ENCODE measurements at places on chromosomes 7 and 10.

- DNase-seq: no peak
These were observed 25.3 kb upstream of the SNX13 start for GRCh38 chr7:17965603-17966002.

DNA sequence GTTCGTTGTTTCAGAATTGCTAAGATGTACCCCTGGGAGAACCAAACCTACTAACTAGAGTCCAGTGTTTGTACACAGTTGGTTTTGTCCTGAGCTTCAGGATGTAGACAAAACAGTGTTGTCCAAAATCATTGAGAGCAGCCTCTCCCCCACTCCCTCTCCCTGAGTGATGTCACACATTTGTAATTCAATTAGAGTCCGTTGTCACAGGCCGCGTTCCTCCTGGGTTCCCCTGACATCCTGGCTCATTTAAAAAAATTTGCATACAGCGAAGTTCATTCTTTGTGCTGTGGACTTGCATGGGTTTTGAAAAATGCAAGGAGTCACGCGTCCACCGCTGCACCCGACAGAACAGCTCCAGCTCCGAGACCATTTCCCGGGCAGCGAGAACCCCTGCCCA lies 10.3 kb downstream of the GRIFIN start:
- no peak for DNase-seq

DNA sequence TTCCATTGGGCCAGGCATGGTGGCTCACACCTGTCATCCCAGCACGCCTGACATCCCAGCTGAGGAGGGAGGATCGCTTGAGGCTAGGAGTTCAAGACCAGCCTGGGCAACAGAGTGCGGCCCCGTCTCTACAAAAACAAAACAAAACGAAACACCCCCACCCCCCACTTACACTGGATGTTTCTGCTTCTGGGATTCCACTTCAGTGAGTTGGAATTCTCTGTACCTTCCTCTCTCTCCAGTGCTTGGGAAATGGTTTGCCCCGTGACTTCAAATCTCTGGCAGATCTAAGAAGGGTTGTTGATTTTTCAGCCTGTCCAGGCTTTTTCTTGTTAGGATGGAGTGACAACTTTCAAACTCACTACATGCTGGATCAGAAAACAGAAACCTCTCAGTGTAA lies 106.9 kb downstream of the ANLN start:
- no peak for DNase-seq

GRCh38 chr10:34156781-34157425 lies 658.2 kb downstream of the PARD3 start:
- DNase-seq: no peak

DNA sequence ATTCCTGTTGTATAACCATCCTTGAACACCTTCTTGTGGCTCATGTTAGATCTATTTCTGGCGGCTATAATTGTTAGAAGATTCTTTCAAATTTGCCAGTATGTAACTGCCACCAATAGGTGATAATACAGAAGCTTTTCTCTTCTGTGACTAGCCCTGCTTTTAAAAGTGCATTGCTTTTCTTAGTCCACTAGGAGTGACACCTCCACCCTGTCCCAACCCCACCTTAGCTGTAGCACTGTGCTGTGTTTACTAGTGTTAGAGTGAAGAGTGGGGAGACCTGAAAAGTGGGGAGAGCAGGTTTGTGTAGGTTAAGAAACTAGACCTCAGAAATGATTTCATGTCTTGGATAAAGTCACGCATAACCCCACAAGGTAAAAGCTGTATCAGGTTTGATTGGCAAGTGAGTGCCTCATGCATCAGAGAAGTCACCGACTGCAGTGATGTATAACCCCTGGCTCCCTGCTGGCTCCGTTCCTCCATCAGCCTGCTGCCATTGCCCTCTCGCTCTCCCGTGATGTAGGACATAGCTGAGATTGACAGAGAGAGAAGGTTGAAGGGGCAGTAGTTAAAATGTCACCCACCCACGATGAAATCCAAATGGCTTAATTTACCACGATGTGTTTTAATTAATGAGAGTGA lies 12.5 kb downstream of the NPVF start:
- DNase-seq: no peak

GRCh38 chr7:112940314-112940732 lies 146.3 kb downstream of the GPR85 start:
- no peak for DNase-seq

- no peak for DNase-seq
These were observed 572 bp downstream of the ATP5MF start for GRCh38 chr7:99465421-99465768.

DNA sequence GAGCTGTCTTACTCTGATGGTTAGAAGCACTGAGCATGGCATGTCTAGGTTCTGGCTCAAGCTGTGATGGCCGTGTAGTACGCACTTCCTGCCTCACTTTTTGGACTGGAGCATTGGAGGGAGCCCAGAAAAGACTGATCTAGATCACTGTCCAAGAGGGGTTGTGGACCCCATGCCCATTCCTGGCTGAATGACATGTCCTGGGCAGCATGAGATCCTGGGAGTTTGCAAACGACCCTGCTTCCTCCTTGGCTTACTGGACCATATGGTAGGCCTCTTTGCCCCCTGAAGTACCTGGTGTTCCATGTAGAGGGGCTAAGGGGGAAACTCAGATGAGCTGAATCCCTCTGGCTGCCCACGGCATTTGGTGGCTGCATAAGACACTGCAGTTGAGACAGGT lies 36.7 kb downstream of the ARHGAP22 start:
- no peak for DNase-seq

DNA sequence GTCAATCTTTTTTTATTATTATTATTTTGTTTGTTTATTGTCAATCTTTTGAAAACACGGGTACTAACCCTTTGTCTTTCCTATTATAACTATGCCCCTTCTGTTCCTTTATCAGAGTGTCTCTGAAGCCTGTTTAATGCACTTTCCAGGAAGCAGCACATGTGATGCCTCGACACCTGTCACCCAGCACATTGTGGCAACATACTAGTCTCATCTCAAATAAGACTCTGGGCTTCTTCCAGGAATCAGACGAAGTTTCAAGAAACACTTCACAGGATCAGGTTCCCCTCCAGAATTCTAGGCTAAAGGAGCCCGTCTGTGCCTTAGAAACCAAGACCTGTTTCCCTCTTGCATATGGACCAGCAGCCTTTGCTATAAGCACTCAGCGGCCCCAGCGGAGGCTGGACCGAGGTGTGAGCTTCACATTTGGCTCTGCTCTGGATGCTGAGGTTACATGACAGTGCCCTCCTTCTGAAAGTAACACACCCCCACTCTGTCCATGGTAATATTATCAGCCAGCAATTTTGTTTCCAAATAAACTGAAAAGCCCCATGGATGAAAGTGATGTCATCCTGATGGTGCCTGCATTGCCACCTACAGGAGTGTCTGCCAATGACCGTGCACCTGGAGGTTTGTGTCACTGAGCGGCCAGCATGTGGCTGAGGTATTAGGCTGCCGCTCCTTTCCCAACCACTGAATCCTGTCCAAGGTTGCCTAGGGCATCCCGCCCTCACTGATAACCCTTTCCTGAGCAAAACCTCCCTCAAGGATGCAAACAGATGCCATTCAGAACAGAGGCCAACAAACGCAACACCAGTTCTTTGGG lies 38.1 kb downstream of the MKI67 start:
- DNase-seq: no peak

GRCh38 chr7:28350662-28351061 lies 61.7 kb upstream of the CREB5 start:
- DNase-seq: no peak

- no peak for DNase-seq
These were observed 95.1 kb upstream of the GPR26 start for GRCh38 chr10:123570898-123571515.

- no peak for DNase-seq
These were observed 316.0 kb downstream of the PTPRN2 start for GRCh38 chr7:158271646-158272045.

GRCh38 chr10:127922675-127923366 lies 15.9 kb downstream of the PTPRE start:
- no peak for DNase-seq

DNA sequence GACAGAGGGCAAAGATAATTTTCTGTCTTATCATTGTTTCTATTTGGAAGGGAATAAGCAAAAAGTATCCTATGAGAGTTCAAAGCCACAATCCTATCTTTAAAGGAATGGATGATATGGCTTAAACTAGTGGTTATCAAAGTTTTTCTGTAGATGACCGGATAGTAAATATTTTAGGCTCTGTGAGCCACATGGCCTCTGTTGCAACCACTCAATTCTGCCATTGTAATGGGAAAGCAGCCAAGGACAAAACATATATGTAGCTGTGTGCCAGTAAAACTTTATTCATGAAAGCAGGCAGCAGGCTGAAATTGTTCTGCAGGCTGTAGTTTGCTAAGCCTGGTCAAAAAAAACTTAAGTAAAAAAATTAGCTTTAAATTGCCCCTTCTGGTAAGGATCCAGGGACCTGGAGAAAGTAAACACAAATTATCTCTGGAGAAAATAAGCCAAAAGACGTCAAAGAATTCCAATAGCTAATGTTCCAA lies 73.3 kb downstream of the THSD7A start:
- no peak for DNase-seq

GRCh38 chr10:70679498-70679897 lies 7.2 kb downstream of the ADAMTS14 start:
- DNase-seq: no peak

DNA sequence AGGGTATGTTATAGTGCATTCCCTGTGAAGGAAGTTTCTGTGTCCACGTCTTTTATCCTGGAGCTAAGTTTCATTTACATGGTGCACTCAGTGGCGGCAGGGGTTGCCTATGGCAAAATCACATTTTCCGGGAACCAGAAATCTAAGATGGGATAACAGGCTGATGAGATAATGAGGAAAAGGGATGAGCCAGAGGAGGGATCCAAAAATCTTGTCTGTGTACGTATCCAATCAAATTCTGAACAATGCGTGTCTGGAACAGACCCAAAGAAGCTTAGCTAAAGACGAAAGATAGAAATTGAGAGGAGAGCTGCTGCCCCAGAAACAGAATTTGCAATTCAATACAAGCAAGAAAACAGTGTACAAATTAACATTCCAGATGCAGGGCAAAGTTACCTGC lies 16.1 kb downstream of the LANCL2 start:
- no peak for DNase-seq

DNA sequence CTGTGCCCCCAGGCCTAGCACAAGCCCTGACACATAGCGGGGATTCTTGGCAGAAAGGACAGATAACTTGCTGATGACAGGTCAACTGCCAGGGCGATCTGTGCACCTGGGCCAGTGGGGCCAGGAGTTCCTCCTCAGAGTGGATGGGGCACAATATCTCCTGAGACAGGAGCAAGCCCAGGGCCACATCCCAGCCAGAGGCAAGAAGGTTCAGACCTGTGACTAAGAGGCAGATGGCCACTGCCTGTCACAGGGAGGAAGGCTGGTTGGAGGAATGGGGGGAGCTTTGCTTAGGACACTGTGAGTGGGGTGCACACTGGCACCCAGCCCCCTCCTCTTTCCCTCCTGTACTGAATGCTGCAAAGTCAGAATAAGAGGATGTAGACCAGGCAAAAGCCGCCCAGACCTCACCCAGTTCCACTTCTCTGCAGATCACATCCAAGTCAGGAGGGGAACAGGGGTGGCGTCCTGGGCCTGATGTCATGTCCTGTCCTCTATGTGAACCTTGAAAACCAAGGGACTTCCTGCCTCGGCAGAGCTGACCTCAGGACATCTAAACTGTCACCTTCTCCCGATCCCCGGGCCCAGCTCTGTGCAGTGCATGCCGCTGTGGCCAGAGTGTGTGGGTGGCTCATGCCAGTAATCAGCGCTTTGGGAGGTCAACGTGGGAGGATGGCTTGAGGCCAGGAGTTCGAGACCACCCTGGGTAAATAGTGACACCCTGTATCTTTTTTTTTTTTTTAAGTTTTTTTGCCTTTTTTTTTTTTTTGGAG lies 1.3 kb downstream of the GUSB start:
- DNase-seq: no peak

DNA sequence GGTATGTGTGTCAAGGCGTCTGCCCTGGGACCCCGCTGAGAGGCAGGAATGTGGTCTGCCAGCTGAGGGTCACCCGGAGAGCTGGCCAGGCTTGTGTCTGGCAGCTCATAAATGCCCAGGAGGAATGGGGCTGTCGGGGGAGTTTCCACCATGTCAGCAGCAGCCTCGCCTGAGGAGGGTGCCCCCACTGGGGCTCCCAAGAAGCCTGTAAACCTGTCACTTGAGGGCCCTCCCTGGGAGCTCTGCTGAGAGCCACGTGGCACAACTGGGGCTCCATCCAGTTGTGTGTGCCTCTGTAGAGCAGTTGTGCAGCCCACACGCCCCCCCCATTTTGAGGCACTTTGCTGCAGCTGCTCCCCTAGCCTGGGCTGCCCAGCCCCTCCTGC lies 70.6 kb downstream of the NEURL1 start:
- no peak for DNase-seq

DNA sequence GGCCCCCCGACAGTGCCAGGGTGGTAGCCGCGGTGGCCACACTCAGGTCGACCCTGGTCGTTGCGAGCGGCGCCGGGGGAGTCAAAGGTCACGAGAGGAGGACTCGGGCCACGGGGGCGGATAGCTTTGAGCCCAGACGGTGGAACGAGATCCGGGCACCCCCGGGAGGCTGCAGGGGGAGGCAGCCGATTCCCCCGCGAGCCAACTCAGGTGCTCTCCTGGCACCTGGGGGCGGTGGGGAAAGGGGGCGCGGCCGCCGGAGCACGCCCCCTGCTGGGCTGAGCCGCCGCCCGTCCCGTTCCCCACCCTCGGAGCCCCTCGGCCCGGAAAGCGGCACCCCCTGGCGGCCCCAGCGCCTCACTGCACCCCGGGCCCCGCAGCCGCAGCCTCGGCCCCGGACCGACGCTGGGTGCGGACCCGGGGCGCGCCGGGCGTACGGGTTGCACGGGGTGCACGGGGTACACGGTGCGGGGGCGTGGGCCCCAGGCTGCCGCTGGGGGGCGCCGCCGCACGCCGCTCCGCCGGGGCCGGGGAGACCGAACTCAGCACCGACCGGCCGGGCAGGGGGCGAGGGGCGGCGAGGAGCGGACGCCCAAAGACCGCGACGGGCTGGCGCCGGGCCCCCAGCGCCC lies 521 bp upstream of the NYAP1 start:
- DNase-seq: peak; percentile 69

- DNase-seq: no peak
These were observed 1.0 kb upstream of the NKX6-2 start for GRCh38 chr10:132786884-132787494.

GRCh38 chr10:16883084-16883483 lies 65.9 kb upstream of the RSU1 start:
- no peak for DNase-seq

DNA sequence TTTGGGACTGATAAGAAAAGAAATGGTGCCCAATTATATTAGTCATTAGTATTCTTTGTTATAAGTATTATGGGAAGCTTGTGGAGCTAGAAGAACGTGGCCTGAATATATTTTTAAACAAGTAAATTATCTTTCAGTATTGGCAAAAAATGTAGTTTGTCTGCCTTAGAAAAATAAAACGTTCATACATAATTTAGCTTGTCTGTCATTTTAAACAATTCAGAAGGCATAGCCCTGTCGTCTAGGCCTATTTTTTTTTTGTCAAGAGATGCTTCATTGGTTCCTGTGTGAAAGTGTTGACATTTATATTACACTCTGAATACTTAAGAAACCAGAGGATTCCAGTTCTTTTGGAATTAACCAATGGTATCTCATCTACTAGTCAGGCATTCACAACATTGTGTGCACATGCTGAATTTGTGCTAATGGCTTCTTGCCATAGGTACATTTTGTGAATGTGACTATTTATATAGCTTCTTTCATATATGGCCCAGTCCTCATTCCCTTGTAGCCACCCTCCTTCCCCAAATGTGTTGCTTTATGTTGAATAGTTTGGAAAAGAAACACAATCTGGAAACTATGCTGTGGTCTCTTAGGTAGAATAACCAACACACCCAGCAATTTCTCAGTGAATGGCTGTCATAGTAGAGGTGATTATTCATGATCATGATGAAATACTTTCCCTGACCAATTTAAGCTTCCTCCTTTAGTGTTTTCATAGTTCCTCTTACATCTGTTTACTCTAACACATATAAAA lies 435.8 kb downstream of the EXOC4 start:
- DNase-seq: no peak

GRCh38 chr7:156094350-156095146 lies 282.3 kb upstream of the SHH start:
- DNase-seq: no peak

All from neuronal stem cell (in vitro differentiated cells).